ENCODE measurements at places on chromosomes 5 and 9.
A peak's percentile ranks its signal among the peaks of the same experiment; 100 is the strongest.

DNA sequence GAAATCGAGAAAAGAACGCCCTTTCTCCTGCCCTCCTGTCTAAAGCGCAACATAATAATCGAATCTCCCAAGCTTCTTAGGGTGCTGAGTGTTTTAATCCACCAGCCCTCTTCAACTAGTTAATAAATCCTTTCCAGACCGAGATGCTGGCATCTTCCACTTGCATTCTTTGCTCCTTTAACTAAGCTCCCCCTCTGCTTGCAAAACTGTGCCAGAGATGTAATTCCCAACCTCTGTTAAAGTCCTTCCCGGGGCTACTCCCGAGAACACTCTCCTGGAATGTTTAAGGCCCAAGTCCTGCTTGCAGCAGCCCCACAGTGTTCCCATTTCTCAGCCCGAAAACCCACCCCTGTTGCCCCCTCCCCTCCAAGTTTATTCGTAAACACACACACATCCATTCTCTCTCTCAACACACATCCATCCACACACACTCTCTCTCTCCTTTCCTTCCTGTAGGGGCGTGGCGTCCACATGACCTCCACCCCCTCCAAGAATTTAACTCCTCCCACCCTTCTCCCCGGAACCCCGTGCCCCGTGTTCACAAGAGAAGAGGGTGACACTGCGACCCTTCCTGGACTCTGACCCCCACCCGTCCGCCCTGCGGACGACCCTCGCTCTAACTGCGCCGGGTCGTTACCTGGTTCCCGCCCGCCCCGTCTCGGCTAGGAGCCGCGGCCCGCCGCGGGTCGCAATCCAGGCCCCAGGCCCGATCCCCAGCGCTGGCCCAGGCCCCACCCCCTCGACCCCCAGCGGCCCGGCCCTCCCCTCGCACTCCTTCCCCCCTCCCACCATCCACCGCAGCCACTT, 7.0 kb upstream of the MGAT1 start:
- no peaks in the 10 kb centered on the region for H3K27me3 ChIP-seq
- H3K4me1 ChIP-seq, result peaks cover 13% of the 10 kb centered on the region
- peak; percentile 96 for DNase-seq
- H3K4me3 ChIP-seq, result peak overlapping the region; percentile 55

DNA sequence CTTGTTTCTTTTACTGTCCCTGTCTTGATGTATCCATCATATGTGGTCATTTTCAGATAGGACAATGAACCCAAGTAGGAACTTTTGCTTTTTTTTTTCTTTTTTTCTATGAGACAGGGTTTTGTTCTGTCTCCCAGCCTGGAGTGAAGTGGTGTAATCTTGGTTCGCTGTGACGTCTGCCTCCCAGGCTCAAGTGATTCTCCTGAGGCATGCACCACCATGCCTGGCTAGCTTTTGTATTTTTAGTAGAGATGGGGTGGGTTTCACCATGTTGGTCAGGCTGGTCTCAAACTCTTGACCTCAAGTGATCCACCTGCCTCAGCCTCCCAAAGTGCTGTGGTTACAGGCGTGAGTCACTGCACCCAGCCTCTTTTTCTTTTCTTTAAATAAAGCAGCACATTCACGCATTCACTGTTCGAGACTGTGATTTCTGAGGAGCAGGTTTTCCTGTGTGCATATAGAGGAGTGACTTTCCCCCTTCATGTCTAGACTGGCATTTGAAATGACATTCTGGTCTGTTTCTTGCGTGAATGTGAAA, 448.5 kb downstream of the KDM4C start:
- no peak overlapping the region for H3K27ac ChIP-seq
- H3K4me1 ChIP-seq, result no peaks in the 10 kb centered on the region

DNA sequence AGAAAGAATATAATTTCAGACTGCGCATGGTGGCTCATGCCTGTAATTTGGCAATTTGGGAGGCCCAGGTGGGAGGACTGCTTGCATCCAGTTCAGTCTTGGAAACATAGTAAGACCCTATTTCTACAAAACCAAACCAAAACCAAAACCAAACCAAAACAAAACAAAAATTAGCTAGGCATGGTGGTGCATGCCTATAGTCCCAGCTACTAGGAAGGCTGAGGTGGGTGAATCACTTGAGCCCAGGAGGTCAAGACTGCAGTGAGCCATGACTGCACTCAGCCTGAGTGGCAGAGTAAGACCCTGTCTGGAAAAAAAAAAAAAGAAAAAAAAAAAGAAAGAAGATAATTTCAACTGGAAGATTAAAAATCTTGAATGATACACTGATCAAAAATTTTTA, 137.0 kb upstream of the ACOT12 start:
- H3K4me3 ChIP-seq, result no peak overlapping the region
- H3K4me1 ChIP-seq, result no peaks in the 10 kb centered on the region
- DNase-seq, result no peak

DNA sequence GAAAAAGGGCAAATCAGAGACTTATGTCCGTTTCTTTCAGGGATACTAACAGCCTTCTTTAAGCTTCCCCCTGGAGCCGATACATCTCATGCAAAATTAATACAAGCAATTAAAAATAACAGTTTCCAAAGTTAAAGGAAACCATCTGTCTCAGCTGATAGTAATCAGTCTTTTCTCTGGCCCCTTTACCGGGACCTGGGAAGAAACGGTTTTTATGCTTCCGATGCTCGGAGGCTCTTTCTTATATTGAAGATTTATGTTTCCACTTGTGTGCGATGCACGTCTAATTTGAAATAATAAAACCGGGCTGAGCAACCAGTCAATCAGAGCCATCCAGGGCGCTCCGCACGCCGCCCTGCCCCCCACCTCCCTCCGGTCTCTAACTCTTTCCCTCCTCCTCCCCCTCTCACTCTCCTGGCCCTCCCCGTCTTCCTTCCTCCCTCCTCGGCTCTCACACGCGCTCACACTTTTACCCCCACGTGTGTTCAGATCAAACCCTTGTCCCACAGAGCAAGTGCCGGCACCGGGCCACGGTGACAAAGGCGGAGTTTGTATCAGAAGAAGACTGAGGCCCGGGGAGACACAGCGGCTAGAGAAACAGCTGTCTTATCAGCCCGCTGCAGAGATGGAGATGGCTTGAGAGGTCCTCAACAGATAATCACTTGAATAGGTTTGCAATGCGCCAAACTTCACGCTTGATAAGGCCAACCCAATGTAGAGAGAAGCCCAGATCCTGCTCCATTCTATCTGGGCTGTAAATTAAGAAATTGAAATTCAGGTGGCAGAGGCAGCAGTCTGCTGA, 5.1 kb upstream of the ELAVL2 start:
- no peaks in the 10 kb centered on the region for H3K27me3 ChIP-seq
- no peaks in the 10 kb centered on the region for H3K36me3 ChIP-seq
- no peak overlapping the region for H3K4me3 ChIP-seq
- DNase-seq, result no peak
- no peak overlapping the region for H3K27ac ChIP-seq

GRCh38 chr9:132648685-132649084, 21.1 kb downstream of the DDX31 start:
- no peak overlapping the region for H3K27ac ChIP-seq
- no peaks in the 10 kb centered on the region for H3K27me3 ChIP-seq
- no peak overlapping the region for H3K4me3 ChIP-seq
- no peaks in the 10 kb centered on the region for H3K4me1 ChIP-seq

DNA sequence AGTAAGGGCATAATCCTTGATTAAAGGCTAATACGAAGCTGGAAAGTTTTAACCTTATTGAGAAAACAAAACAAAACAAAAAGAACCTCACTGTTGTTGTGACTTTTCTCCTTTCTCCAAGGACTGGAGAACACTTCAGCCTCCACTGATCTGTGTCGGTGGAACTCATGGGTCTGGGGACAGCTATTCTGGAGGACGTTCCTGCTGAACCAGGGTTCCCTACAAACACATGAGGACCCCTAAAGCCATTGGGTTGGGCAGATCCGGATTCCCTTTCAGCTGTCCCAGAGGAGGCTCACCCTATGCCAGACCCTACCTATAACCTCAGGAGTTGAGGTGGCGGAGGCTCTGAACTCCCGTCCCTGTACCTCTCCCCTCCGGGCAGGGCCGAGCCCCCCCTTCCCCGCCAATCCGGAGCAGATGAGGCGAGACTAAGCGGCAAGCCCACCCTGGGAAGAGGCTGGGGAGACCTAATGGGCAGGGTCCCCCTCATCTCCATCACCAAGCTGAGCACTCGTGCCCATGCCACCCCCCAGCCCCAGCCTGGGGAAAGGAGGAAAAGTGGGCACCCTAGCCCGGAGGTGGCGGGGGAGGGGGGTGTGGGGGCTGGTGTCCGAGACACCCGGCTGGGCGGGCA, 1.6 kb upstream of the TCF7 start:
- no peaks in the 10 kb centered on the region for H3K27me3 ChIP-seq
- H3K27ac ChIP-seq, result no peak overlapping the region
- H3K4me3 ChIP-seq, result no peak overlapping the region
- no peaks in the 10 kb centered on the region for H3K36me3 ChIP-seq
- DNase-seq, result no peak

- H3K4me3 ChIP-seq, result no peak overlapping the region
- H3K27me3 ChIP-seq, result no peaks in the 10 kb centered on the region
- no peaks in the 10 kb centered on the region for H3K4me1 ChIP-seq
Measured at GRCh38 chr9:27864644-27865438, 291.6 kb upstream of the C9orf72 start.

DNA sequence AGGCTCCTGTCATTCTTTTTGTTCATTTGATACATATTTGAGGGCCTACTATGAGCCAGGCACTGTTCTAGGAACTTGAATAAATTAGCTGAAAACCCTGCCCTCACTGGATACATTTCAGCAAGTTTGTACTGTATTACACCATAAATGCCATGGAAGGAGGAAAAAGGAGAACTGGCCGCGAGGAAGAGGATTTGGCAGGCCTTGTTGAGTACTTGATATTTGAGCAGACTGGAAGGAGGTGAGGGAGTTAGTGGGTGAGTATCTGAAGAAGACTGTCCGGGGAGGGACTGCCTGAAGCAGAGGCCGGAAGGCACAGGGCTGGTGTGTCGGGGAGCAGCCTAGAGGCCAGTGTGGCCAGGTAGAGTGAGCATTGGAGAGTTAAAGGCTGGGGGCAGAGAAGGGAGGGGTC, 4.5 kb downstream of the SNX30 start:
- H3K4me1 ChIP-seq, result peaks cover 40% of the 10 kb centered on the region
- no peaks in the 10 kb centered on the region for H3K27me3 ChIP-seq
- H3K36me3 ChIP-seq, result peaks cover 14% of the 10 kb centered on the region
- DNase-seq, result peak; percentile 20
